ENCODE measurements at places on chromosomes 2 and 18.
A peak's percentile ranks its signal among the peaks of the same experiment; 100 is the strongest.

GRCh38 chr2:239267288-239267951, 133.4 kb downstream of the HDAC4 start:
- peak; percentile 68 for DNase-seq

- DNase-seq, result no peak
Observed at GRCh38 chr2:1591461-1591770, 152.9 kb downstream of the PXDN start.

DNA sequence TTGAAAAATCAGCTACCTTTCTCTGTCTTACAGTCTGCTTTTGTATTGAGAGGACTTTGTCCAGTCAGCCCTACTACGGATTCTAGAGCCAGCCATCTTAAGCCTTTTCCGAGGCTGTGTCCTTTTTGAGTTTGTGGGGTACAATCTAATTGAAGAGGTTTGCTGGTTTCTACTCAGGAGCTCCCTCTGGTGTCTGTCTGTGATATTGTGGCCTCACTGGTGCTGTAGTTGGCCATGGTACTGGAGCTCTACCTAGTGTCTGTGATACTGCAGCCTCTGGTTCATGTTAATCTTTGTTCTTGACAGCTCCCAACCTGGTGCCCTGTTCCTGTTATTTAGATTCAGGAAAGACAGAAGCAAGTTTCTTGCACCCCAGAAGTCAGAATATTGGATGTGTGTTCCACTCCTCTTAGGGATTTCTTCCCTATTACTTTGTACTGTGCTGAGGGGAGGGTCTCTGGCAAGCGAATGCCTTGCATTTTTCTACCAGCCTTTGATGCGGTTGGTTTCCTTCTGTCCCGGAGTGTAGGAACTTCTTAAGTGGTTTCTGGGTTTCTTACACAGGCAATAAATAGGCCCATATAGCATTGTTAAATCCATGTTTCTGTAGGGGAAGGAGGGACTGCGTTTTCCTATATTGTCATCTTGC, 78.5 kb downstream of the ACSL3 start:
- DNase-seq, result no peak

DNA sequence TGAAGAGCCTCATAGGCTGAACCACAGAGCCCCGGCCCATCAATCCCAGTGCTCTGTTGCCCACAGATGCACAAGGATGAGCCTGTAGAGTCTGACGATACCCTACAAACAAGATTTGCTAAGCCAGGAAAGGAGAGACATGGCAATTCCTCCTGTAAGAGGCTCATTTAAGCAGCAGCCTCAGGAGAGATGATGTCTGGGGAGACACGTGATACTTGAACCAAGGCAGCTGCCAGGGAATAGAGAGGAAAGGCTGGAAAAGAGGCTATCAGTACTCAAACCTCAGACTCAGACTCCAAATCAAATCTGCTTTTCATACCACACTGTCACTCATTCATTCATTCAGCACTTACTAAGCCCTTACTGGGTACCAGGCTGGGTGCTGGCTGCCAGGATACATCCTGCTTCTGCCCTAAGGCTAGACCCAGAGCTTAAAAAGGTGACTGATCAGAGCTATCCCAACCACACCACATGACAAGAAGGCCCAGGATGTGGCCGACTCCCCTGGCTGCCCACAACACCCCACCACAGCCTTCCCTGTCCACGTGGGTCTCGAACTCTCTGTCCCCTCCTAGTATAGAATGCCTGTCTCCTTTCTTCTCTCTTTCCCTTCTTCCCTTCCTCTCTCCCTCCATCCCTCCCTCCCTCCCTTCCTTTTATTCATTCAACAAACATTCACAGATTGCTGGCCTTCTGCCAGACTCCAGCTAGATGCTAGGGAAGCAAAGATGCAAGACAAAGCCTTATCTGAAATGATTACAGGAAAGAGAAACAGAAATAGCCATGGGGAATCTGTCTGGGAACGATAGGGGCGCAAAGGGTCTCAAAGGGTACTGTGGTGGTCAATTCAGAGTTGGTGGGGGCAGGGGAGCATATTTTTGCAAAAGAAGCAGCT, 23.4 kb upstream of the KCNK3 start:
- DNase-seq, result no peak

- no peak for DNase-seq
Observed at GRCh38 chr18:45654677-45655076, 39.4 kb downstream of the SLC14A2 start.

Data from esophagus squamous epithelium (tissue), 5 donors.